ENCODE measurements at places on chromosomes 3 and 15.

DNA sequence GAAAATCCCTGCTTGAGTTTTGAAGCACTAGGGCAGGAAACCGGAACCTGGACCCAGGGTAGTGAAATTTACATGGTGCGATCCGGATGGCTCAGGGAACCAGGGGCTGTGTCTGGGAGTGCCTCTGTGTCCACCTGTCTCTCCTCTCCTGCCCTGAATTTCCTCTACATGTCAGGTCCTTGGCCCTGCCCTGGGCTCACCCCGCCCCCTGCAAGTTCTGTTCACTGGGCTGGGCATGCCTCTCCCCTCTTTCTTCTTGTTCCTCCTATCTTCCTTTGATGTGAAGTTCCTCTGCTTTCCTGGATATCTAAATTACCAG is 435.9 kb upstream of the RBMS3 start:
- no peak for DNase-seq

DNA sequence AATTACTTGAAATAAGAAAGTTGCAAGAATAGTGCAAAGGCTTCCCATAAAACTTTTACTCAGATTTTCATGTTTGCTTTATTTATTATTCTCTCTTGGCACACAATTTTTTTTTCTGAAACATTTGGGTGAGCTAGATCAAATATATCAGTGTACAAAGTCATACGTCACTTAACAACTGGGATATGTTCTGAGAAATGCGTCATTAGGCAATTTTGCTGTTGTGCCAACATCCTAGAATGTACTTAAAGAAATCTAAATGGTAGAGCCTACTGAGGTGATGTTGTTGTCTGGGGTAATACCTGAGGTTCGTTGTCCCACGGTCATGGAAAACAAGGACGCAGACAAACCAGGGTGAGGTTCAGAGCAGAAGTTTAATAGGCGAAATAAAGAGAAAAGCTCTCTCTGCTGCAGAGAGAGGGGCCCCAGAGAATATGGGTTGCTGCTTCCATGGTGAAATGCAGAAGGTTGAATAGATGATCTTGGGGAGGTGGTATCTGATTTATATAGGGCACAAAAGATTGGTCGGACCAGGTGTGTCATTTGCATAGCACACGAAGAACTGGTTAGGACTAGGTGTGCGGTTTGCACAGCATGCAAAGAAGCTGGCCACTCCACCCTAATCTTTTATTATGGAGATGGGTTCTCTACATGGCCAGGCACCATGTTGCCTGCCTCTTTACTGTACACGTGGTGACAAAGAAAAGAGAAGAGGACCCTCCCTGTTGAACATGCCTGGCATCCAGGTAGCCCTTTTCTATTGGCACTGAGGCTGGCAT is 8.8 kb upstream of the GRAMD1C start:
- DNase-seq: no peak

GRCh38 chr3:185058796-185059195 is 94.1 kb downstream of the C3orf70 start:
- DNase-seq: no peak

DNA sequence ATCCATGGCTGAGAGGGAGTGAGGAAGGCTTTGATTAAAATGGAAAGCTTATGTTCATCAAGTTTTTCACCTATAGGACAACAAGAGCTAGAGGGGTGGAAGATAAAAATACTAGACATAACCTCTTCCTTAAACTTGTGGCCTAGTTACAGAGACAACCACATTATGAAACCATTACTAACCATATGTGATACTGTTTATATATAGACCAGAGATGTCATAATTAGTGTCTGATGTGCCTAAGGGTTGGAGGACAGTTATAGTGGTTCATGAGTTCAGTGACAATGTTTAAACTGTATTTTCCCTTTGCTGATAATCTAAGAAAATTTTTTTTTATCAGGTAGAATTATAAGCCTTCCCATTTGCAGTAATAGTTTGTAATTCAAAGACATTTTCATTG is 23.7 kb downstream of the PHLDB2 start:
- DNase-seq: no peak

GRCh38 chr3:20096135-20096685 is 56.0 kb downstream of the KAT2B start:
- no peak for DNase-seq

GRCh38 chr3:17006132-17006852 is 121.5 kb downstream of the PLCL2 start:
- DNase-seq: no peak

- DNase-seq: no peak
Observed at GRCh38 chr3:25297667-25298585, 130.1 kb upstream of the RARB start.

DNA sequence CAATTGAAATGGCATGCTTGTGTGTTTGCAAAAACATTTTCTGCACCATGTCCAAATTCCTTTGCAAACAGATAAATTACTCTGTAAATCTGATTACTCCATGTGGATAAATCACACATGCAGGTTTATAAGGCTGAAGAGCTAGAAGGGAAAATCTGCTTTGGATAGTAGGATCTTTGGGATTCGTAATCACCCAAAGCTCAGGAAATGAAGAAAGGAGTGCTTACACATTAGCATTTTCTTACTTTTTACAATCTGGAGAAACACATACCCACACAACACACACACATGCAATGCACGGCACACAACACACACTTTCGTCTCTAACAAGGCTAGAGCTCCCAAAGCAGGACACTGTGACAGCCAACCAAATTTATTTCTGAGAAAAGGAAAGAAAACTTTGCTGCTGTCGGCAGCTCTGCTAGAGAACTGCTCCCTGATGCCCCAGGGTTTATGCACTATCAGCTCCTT is 2.1 kb downstream of the LSAMP start:
- no peak for DNase-seq

- no peak for DNase-seq
Observed at GRCh38 chr15:89482139-89482538, 14.2 kb downstream of the RHCG start.
